ENCODE measurements at places on chromosomes 2 and 18. TPM values are rescaled to one million over a fixed set of nuclear protein-coding genes. Genes with fewer than 3 reads are reported as not detected.

DNA sequence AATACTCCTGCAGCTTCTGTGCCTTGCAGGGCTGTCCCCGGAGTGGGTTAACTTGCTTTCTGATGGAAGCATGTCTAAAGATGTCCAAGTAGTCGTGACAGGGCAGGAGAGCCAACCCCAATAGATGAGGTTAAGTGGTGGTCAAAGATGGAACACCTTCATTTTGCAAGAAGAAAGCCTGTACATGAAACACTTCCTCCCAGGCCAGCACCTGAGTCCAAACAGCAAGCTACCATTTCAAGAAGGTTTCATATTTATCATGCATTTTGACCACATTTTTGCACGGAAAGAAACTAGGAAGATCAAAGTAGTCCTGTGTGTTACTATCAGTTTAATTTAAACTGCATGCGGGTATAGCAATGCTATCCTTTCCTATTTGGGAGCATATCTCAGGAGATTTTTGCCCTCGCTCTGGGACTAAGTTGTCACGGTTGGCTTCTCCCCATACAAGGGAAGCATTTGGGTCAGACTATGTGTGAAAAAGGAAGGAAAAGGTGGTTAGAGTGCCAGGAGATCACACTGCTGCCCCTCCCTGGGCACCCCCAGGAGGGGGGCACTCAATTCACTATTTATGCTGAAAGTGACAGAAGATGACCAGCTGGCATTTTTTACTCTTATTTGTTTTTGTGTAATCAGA lies 187.6 kb downstream of the ZNF521 start:
- no peak for DNase-seq

- no peak for DNase-seq
These were observed 94.0 kb downstream of the MCFD2 start for GRCh38 chr2:46821600-46821999.

DNA sequence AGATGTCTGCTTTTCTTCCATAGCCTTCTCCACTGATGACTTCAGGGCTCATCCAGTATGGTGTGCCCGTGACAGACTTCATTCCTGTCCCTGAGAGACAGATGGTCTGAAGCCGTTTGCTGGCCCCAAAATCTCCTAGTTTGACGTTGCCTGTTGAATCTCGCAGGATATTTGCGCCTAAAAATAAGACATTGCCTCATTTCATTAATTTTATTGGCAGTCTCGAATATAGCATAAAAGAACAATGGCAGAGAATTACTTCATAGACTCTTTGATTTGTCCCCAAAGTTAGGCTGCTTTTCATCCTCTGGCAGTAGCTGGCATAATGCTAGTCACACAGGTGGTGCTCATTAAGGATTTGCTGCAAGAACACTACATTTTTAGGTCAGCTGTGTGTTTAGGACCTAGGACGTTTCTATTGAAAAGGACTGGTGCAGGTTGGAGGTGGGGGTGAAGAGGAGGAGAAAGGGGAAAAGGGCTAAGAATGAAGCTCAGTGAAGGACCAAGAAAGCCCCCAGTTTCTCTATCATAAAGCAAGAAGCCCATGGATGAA lies 14.7 kb upstream of the ERCC3 start:
- no peak for DNase-seq

DNA sequence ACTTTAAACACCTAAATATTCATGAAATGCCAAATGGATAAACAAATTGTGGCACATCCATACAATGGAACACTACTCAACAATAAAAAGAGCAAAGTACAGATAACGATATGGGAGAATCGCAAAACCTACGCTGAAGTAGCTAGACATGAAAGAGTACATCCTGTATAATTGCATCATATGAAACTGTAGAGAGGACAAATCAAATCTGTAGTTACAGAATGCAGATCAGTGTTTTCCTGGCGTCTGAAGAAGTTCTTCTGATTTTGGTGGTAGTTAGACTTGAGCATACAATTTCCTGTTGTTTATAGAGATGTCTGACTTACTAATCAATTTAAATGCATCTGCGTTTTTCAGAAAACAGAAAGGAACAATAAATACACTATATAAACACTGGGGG lies 394.4 kb downstream of the SOCS6 start:
- DNase-seq = no peak

DNA sequence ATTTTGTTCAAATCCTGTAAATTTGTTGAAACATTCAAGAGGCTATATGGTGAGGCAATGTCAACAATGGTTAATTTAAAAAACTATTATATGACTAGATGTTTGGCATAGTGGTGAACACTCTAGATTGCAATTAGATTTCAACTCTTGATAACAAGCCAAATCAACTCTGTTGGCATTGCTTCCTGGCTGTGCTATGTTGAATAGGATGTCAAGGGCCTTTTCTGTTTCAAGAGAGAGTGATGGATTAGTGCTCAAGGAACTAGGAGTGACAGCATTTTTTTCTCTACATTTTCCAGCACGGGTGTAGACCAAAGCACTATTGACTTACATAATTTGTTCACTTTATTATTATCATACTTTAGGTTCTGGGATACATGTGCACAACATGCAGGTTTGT lies 172.4 kb upstream of the KCNH7 start:
- DNase-seq = no peak

DNA sequence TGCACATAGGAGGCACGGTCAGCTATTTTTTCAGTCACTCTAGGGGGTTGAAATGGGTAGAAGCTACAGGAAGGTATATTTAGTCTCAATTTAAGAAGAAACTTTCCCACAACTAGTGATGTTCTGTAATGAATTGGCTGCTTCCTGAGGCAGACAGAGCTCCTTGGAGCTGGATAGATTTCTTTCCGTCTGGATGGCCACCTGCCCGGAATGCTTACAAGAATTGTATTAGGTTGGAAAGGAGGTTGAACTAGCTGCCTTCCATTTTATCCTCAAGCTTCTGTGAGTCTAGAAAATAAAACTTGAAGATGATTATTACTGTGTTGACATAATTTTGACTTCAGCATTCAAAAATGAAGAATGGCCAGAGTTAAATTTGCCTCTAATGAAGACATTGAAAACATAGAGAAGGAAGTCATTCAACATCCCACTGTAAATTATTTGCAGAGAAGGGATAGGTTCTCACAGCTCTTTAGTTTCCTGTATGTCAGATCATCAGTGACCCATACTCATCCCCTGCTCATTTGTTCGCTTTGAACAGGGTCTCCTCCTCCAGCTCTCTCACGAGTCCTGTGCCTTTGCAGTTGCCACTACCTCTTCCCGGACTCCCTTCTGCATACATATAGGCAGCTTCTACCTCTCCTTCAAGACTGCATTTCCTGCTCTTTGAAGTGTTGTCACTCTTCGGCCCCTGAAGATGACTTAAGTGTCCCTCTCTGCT lies 88.8 kb downstream of the CRIM1 start:
- DNase-seq = no peak

- DNase-seq = peak; percentile 38
These were observed at the start of gene SNTG2 for GRCh38 chr2:950080-950966. SNTG2 (plus strand) TSS chr2:950849; CDS start chr2:950997, 148 bp downstream.

DNA sequence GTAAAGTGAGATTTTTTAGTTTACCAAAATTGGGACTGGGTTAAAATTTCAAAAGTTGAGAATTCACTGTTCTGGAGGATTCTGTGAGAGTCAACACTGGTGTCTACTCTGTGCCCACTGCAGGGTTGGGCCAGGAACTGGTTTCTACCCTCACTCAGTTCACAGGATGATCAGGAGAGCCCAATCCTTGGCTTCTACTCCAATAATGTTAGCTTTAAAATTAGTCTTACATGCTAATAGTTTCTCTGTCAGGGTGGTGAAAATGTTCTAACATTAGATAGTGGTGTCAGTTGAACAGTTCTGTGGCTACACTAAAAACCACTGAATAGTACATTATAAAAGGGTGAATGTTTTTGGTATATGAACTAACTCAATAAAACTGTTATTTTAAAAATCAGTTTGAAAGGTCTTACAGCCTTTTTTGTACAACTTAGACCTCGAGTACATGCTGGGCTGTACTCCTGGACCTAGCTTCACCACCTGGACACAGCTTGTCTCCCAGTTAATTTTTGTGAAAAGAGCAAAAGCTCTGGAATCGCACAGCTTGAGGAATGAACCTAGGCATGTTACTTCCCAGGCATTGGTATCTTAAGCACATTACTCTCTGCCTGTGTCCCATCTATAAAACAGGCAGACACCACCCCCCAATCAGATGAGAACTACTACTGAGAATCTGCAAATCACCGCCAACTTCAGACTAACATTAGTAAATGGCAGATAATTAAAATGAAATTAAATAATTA lies 44.4 kb downstream of the ACVR1 start:
- no peak for DNase-seq

DNA sequence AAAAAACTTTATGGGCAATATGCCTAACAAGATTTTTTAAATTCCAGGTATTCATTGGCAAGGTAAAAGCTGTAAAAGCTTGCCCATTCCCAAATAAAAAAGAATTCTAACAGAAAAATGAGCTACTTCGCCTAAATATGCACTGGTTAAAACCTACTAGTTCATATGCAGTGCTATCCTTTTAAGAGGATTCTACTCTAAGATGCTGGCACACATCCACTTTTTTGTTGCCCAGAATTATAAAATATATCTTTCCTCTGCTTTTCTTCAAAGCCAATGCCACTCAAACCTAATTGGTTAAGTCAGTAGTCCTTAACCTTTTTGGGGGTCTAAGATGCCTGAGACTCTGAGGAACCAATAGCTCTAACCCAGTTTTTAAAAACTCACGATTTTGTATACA lies 3.2 kb downstream of the XPO1 start:
- DNase-seq = no peak

DNA sequence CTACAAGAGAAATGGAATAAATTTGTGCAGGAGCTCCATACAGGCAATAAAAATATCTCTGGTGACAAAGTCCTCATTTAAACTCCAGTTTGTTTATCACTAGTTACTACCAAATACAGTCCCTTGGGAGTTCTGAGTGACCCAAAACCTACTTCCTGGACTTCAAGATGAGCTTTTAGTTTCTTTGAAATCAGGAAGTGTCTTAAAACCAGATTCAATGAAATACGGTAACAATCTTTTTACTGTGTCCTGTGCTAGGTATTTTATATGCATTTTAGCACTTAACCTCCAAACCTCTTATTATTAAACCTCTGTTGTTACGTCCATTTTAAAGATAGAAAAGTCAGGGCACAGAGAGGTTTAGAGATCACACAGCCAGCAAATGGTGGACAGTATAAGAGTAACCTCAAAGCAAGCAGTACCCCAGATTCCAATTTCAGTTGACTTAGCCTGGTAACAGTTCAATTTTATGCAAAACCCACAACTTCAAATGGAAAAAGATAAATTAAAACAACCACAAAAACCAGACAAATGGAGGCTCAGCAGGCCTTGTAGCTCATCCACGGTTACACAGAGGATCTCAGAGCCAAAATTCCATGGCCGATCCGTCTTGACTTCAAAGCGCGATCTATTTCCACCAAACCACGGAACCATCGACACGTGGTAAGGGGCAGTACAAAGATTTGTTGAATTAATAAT lies 1.3 kb upstream of the KCMF1 start:
- DNase-seq = no peak

GRCh38 chr2:105915005-105915558 lies 170.4 kb downstream of the NCK2 start:
- no peak for DNase-seq

- DNase-seq = no peak
These were observed 237.3 kb downstream of the C1D start for GRCh38 chr2:67825476-67825875.

Gene CHN1
- 50.3 TPM for total RNA-seq

Gene ANKRD30BL
- total RNA-seq = not detected

Gene SPATA3
- not detected for total RNA-seq

Gene EFEMP1
- total RNA-seq = 43.9 TPM

All from progenitor cell of endocrine pancreas (in vitro differentiated cells).